ENCODE measurements at places on chromosomes 6 and 20.

- DNase-seq, result no peak
These were observed at the start of gene COL9A3 for GRCh38 chr20:62816884-62817873. Gene COL9A3, plus strand, starts transcription at chr20:62817050. Its CDS starts 15 bp downstream, at chr20:62817065.

DNA sequence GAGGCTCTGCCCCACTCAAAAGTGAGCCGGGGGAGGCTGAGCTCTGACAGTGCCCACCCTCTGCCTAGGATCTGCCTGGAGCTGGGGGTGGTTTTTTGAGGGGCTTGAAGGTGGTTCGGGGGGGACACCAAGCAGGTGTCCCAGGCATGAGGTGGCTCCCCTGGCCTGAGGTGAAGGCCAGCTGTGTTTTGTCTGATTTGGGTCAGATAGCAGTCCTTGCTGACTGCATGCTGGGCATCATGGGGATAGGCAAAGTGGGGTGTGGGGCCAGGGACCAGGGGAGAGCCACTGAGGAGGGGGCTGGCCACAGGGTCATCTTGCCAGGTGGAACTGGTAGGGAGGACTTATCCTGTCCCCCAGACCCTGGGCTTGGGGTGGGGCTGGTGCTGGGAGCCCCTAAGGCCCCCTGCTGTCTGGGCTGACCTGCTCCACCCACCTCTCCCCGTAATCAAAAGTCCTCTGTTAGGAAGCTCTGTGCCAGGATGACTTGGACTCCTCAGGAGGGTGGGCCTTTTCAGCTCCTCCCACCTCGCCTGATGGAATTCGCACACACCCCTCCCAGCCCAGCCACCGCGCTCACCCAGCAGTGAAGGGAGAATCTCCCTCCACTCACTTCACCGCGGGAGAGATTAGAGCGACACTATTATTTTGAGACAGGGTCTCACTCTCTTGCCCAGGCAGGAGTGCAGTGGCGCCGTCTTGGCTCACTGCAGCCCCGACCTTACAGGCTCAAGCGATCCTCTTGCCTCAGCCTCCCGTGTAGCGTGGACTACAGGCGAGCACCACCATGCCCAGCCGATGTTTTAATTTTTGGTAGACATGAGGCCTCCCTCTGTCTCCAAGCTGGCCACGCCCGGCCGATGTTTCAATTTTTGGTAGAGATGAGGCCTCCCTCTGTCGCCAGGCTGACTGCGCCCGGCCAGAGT is 1.5 kb upstream of the COL9A3 start:
- no peak for DNase-seq

DNA sequence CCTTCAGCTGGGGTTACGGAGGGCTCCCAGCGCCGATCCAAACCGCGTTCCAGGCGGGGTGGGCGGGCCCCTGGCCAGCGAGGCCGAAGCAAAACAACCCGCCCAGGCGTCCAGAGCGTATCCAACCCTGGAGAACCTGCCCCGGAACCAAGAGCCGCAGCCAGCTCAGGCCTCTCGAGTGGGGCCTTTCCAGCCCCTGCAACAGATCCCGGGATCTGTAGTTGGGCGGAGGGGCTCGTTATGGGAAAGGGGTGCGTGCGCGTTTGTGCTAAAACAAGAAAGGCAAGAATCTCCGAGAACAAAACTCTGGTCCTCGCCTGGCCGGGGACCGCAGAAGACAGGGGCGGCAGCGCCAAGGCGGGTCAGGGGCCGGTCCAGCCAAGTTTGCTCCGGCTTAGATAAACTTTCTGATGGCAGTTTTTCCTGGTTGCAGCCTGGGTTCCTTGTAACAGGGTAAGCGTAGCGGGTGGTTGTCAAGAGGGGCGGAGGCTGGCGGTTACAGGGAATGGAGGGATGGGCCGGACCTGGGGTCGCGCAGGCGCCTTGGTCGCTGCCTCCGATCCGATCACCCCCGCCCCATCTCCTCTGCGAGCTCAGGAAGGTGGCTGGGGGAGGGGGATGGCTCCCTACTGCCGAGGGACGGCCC is 448 bp upstream of the RIN2 start:
- DNase-seq, result peak; percentile 91

- peak; percentile 67 for DNase-seq
These were observed 8.8 kb downstream of the RAET1L start for GRCh38 chr6:150016324-150017185.

DNA sequence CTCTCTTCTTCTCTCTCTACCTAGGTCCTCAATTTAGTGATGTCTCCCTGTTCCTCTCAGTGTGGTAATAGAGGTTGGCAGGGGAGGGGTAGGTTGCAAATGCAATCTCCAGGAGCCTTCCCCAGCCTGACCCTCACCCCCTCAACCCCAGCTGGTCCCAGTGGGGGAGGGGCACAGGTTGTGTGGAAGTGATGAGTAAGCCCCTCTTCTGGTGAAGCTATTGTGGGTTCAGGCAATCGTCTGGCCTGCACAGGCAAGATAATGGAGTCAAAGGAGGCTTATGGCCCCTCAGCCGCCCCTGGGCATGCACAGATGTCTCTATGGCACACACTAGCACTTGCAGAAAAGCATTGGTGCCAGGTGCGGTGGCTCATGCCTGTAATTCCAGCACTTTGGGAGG is 10.8 kb upstream of the ADA start:
- no peak for DNase-seq

- peak; percentile 91 for DNase-seq
These were observed 148.5 kb downstream of the LY86 start for GRCh38 chr6:6736791-6737654.

DNA sequence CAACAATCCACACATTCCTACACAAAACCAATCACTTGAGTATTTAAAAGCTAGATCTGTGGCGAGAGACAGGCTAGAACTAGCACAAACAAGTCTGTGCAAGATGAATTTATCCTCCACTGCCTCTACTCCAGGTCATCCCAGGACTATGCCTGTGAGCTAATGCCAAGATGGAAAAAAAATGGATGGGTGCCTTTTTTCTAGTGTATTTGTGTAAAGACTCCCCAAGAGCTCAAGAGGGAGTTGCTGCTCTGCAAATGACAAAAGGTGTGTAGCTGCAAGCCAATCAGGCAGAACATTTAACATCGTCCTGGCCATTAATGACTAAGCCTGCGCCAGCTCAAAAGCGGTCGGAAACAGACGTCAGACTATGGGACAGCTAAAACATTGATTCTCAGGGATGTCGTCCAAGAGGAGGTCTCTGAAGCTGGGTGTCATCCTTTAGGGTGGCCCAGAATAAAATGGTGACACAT is 21.9 kb downstream of the ATXN1 start:
- peak; percentile 90 for DNase-seq

DNA sequence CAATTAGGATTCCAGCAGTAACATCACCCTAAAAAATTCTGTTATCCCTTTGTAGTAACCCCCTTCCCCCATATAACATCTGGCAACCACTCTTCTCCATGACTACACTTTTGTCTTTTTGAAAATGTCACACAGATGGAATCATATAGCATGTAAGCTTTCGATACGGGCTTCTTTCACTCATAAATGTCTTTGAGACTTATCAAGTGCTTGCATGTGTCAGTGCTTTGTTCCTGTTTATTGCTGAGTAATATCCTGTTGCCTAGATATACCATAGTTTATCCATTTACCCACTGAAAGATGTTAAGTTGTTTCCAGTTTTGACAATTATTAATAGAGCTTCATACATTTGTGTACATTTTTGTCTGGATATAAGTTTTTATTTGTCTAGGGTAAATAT is 10.4 kb upstream of the SNPH start:
- DNase-seq, result no peak

- DNase-seq, result no peak
These were observed 18.8 kb downstream of the SCAF8 start for GRCh38 chr6:154752022-154752421.

Data from AG10803 (cell line).